ENCODE measurements at places on chromosomes 12 and 14.

DNA sequence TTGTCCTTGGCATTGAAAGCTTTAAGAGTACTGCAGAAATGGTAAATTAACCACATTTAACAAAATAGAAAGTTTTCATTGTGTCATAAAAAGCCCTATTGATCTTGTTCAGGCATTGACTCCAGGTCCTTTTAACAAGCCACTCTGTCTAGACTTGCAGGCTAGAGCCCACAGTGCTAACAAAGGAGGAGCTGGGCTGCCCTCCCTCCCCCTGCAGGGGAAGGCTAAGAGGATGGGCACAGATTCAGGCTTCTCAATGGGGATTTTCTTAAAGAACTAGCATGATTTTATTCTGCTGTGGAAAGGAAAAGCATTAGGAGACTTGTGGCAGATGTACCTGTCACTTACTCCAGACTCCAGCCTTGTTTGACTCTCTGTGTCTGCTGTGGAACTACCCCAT is 463.6 kb downstream of the NRXN3 start:
- DNase-seq, result no peak

DNA sequence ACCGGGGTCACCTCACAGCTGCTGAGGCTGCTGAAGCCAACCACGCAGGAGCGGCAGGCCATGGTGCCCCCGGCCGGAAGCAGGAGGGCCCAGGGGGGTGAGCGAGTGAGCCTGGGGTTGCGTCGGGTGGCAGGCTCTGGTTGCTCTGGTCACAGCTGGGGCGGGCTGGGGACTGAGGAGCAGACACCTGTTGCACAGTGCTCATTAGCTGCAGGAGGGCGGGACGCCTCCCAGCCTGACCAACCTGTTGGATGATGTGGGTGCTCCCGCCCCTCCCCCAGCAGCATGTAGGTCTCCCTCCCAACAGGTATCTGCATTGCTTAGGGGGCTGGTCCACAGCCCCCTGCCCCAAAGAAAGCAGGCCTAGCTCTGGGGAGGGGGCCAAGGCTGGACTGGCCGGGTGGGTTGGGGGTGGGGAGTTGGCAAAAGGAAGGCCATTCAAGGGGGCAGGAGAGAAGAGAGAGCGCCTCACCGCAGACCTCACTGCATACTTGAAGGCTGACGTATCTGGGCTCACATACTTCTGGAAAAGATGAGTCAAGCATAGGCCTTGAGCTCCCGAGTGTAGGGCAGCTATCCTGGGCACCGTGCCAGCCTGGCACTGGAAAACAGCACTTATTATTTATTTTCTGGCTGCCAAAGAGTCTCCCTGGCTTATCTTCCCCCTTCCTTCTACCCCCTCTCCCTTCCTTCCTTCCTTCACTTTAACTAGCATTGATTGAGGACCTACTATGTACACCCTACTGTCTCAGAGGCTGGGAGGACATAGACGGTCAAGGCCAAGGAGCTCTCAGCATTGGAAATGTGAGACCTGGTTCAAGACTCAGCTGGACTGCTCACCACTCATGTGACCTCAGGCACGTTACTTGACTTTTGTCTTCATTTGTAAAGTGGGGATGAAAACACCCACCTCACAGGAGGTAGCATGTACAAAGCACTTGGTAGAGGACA is at the start of gene KRT80:
TSS of gene KRT80 (minus strand) at position 174 of the 951 bp plus-strand sequence. CDS start at position 62, 112 bp downstream.
- DNase-seq, result no peak

GRCh38 chr12:100268835-100269564 is 2.0 kb downstream of the SCYL2 start:
- no peak for DNase-seq

DNA sequence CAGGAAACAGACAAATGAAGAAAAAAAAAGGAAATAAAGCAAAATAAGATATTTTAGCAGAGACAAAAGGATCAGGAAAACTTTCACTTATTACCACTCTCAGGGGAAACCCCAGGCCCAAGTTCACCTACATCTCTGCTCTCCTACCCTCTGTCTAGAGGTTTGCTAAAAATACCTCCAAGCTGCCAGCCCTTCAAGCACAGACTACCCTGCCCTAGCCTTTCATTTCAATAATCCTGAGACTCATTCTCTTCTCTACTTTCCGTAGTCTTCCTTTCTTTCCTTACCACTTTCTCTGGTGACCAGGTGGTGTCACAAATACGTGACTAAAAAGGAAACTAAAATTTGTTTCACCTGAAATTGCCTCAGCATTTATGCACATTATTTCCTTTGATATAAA is 33.8 kb downstream of the RPAP3 start:
- no peak for DNase-seq

DNA sequence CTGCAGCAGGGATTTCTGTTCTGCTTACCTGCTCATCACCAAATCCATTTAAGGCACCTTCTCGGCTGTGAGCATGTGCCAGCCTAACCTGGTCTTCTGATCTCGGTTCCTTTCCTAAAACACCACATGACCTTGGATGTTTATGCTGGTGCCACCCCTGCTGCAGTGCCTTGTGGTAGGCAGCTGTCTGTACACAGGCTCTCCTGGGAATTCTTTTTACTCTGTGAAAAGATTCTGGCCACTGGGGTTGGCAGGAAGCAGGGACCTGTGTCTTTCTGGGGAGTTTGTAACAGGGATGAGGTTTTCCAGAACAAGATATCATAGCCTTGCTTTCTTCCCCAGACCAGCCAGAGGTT is 10.4 kb upstream of the PLEKHG3 start:
- no peak for DNase-seq

DNA sequence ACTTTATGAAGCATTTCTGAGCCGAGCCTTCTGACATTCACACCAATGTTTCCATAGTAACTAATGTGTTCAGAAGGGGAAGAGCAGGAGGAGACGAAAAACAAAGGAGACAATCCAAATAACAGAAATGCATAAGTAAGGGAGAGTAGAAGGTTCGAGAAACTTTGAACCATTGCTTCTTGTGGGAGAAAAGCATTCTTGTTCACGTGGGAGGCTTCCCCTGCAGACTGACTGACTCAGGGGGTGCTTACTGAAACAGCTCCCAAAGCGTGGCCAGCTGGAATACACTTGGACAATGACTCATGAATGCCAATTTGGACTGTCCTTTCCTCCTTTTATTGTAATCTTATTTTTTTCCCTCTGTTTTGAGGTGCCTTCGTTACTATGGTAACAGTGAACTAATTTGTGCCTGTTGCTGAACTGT is 73.9 kb downstream of the NEDD1 start:
- no peak for DNase-seq

DNA sequence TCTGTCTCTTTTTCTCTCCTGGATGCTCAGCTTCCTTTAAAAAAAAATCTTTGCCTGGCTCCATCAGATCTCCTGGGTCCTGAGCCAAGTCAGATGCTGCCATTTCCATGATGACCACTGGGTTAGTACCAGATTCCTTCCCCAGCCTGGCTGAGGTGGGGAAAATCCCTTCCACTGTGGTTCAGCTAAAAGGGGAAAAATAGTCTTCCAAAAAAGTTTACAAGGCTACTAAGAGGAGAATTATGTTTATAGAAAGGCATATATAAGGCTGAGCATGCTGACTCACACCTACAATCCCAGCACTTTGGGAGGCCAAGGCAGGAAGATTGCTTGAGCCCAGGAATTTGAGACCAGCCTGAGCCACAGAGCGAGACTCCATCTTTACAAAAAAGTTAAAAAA is 28.4 kb upstream of the GAS2L3 start:
- DNase-seq, result no peak

DNA sequence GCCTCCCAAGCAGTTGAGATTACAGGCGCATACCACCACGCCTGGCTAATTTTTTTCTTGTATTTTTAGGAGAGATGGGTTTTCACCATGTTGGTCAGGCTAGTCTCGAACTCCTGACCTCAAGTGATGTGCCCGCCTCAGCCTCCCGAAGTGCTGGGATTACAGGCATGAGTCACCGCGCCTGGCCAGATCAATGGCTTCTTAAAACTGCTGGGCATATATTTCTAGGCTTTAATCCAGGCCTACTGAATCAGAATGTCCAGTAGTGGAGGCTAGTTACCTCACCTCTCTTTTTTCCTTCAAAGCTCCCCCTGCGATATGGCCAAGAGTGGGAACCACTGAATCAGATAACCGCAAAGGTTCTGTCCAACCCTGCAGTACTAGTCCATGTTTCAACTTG is 17.1 kb downstream of the POU6F1 start:
- no peak for DNase-seq

GRCh38 chr12:42534184-42534838 is 55.2 kb downstream of the PRICKLE1 start:
- DNase-seq, result no peak

DNA sequence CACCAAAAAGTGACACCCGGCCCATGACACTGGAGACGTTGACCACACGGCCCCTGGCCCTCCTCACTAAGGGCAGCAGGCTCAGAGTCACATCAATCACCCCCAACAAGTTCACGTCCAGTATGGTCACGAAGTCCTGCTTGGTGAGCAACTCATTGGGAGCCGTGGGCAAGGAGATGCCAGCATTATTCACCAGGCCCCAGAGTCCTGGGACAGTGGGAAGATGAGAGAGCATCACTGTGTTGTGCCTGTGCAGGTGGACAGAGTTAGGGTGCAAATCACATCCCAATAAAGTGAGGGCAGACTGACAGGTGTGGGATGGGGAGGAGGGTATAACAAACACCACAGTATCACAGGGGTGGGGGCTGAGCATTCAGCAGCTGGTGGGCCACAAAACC is 2.5 kb downstream of the RDH16 start:
- DNase-seq, result peak; percentile 35

DNA sequence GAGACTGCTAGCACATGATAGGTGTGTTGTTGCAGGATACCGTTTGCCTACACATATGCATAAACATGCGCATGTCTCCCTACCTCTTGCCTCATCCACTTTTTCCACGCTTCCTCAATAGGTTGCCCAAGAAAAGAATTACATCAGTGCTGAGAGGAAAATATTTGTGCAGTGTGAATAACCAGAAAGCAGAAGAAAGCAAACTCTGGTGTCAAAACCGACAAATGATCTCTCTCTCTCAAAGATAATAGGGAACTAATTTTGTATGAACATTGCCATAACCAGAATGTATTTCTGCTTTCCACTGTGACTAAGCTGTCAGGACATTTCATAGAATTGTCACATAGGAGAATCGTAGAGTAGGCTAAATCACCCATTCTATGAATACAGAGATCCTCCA is 1.3 kb downstream of the CLEC7A start:
- DNase-seq, result no peak

- DNase-seq, result no peak
These were observed 11.3 kb downstream of the SOCS2 start for GRCh38 chr12:93583627-93584392.

DNA sequence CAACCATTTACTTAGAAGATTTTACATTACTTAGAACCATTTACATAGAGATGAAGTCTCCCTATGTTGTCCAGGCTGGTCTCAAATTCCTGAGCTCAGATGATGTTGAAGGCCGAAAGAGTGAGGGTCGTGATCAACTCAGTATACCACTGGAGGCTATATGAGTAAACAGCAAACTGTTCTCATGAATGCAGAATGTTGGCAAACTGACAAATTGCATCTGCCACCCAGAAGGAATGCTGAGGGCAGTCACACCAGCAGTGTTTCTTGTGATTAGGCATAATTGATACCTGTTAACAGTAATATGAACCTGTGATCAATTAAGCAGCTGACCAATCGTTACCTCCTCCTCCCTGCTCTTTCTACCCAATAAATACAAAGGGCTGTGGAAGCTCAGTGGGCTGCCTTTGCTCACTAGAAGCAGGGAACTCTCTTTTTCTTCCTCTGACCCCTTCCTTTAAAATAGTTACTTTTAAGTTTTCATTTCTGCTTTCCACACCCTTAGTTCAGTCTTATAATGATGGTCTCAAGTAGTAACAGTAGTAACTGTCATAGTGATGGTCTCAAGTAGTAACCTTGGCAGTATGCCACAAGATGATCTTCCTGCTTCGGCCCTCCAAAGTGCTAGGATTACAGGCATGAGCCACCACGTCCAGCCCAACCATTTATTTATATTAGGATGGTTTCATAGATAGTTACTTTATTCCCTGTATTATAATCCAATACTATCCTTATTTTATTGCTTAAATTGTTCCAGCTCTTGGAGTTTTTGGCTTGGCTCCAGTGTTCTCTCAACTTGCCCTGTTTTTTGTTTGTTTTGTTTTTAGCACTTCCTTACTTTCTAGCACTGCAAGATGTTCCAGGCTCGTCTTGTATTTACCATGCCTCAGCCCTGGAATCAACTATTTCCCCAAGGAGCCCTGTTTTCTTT is 25.8 kb downstream of the LIMA1 start:
- DNase-seq, result no peak

- DNase-seq, result no peak
These were observed 270.3 kb downstream of the NRXN3 start for GRCh38 chr14:78440356-78440894.

DNA sequence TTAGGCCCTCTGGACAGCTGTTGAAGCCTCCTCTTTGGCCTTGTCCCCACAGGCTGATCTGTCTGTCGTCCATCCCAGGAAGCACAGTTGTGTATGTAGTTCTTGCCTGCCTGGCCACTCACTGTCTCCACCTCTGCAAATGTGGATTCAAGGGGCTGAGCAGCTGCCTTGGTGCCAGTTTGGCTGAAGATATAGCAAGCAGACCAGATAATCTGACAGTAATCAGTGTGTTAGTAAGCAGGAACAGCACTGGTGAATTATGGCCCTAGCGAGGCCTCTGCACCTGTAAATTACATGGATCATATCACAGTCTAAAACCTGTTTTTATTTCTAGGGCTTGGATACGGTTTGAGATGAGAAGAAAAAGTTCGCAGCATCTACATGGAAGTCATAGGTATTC is 282.5 kb upstream of the NOS1 start:
- DNase-seq, result no peak

GRCh38 chr14:24098927-24099813 is 5.1 kb downstream of the PCK2 start:
- no peak for DNase-seq

DNA sequence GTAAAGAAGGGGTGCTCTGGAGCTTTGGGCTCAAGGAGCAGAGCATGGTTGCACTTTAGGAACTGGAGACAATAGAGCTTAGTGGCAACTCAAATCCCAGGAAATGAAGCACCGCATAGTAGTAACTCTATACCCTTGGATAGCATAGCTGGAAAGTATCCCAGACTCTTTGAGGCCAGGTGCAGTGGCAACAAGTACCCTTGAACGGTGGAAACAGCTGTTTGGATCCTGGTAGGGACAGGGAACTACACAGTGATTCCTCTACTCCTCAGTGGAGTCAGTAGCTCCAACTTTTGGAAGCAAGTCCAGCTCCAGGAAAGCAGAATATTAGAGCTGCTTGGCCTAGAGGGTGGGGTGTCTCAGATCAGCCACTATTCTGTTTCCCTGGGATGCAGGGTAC is 129.0 kb upstream of the WSCD2 start:
- DNase-seq, result no peak

GRCh38 chr12:22044391-22044790 is 1.6 kb upstream of the CMAS start:
- DNase-seq, result no peak

GRCh38 chr14:103519837-103520212 is 2.8 kb downstream of the CKB start:
- DNase-seq, result no peak

GRCh38 chr14:80762641-80763228 is 178.8 kb downstream of the CEP128 start:
- DNase-seq, result no peak

- no peak for DNase-seq
These were observed 282.8 kb downstream of the PAWR start for GRCh38 chr12:79407671-79408622.

All from stimulated activated effector memory CD8-positive, alpha-beta T cell treated with anti-CD3 and anti-CD28 coated beads, Interleukin-12 subunit alpha, Interleukin-12 subunit beta, amount 100 ng/mL, for 72 hours (primary cell).